Lung microvascular endothelial cell (primary cell): ENCODE measurements at places on chromosomes 2 and 18.

GRCh38 chr18:58156516-58156915 is 112.5 kb downstream of the NEDD4L start:
- DNase-seq, result no peak

GRCh38 chr18:74142252-74142651 is 5.4 kb downstream of the FBXO15 start:
- DNase-seq, result no peak

GRCh38 chr2:173171321-173171720 is 95.7 kb downstream of the MAP3K20 start:
- DNase-seq, result no peak

GRCh38 chr2:209340522-209340921 is 83.3 kb upstream of the MAP2 start:
- no peak for DNase-seq

GRCh38 chr2:110773401-110773921 is 41.1 kb downstream of the ACOXL start:
- DNase-seq, result no peak

- no peak for DNase-seq
These were observed 136.2 kb downstream of the CERS6 start for GRCh38 chr2:168592181-168592831.

GRCh38 chr2:121220995-121221394 is 64.0 kb downstream of the TFCP2L1 start:
- no peak for DNase-seq

- DNase-seq, result peak; percentile 47
These were observed 33.5 kb downstream of the LOXHD1 start for GRCh38 chr18:46623541-46623940.

- no peak for DNase-seq
These were observed 45.9 kb upstream of the EGR4 start for GRCh38 chr2:73339201-73339600.

- DNase-seq, result no peak
These were observed 52.1 kb downstream of the L3MBTL4 start for GRCh38 chr18:6362559-6363129.

- DNase-seq, result peak; percentile 27
These were observed 26.6 kb upstream of the SPRED2 start for GRCh38 chr2:65458999-65459398.

GRCh38 chr2:136777391-136777790 is 12.0 kb downstream of the THSD7B start:
- no peak for DNase-seq

DNA sequence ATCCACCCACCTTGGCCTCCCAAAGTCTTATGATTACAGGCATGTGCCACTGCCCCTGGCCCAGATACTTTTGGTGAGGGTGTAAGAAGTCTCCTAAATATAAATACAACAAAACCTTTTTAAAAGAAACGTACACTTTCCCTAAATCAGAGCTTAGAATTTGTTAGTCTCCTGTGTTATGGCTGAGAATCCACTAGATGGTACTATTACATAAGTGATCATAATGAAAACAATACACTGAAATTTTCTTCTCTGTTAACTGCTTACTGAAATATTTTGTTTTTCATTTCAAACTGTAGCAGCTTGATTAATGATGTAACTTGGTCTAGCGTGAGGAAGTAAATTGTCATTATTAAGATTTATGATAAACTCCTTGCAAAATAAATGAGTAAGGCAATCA is 74.8 kb upstream of the FAM98A start:
- peak; percentile 41 for DNase-seq

- DNase-seq, result peak; percentile 83
These were observed 201.9 kb downstream of the CLIP4 start for GRCh38 chr2:29317077-29317517.

DNA sequence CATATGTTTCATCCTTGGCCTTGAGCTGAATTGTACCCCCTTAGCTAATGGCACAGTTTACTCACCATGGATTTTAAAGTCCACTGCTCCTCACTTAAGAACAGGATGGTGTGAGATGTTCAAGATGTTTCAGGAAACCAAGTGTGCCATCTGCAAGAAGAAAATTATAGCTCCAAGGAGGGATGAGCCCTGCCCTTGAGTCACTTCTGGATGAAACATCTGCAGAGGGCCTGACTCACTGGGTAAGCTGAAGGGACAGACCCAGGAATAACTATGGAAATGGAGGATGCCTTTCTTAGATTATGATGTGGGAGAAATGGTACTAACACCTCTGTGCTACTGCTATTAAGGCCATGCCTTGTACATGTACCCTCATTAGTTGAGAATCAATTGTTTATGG is 6.4 kb downstream of the MARS2 start:
- DNase-seq, result no peak

DNA sequence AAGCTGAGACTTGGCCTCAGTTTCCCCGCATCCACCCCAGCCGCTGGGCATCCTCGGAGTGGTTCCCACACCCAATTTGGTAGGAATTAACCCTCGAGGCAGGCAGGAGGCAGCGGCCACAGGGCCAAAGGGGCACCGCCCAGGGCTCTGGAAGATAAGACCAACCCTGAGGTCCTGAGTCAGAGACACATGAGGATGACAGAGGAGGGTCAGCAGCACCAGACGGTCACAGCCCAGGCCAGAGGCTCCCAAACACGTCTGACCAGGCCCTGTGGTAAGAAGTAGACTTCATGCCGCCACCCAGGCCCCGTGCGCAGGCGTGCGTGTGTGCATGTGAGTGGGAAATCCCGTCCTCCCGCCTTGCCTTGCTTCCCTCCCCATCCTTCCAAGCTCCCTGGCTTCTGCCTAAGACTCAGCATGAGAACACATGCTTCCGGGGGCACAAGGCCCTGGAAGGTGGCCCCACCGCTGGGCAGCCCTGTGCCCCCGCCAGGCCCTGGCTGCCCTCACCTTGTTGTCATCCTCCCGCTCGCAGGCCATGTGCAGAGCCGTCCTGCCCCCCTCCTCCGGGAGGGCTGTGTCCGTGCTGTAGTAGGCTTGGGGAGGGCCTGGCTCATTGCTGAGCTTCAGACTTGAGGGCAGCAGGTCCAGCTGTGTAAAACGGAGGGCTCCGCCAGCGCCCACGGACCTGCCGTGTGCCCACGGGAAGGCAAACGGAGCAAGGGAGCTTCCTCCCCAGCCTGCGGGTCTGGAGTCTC is 46.3 kb downstream of the ANKMY1 start:
- no peak for DNase-seq

GRCh38 chr2:240248721-240249422 is 108.4 kb upstream of the OTOS start:
- DNase-seq, result no peak

DNA sequence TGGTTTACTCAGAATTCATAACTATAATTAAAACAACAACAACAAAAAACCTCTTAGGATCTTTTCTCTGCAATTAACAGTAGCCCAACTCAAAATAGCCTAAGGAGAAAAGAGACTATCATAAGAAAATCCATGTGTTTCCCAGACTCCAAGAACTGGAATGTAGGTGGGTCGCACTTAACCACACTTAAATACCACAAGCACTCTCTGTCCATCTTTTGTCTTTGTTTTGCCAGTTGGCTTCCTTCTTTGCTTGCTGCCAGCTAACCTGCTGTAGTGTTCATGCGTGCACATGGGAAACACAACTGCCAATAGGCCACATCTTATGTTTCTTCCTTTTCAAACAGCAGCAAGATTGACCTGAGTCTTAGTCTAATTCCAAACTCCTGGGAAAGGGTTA is 24.1 kb upstream of the ACVR1 start:
- no peak for DNase-seq

DNA sequence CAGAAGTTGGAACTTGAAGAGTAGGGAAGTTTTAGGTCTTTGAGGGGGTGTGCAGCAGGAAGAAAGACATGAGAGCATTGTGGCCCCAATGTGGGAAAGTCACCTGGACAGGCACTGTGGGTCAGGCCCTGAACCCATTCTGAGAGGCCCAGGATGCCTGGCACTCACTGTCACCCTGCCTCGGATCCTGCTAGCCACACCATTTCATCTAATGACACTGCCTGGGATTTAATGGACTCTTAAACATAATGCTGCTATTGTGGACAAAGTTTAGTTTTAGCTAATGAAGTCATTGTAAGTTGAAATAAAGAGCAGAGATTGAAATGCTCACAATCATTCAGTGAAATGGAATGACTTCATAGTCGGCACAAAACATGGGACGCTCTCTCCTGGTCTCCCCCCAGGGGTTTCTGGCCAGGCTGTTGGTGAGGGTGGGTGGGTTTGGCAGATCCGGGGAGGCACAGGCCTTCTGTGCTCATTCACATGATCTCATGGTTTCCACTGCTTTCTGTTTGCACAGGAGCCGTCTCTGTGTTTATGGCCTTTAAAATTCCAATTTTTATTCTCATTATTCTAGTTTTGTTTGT is 141.8 kb upstream of the KLHL29 start:
- no peak for DNase-seq

- DNase-seq, result no peak
These were observed 107.2 kb downstream of the GALNT3 start for GRCh38 chr2:165686800-165687199.

- no peak for DNase-seq
These were observed 528.6 kb upstream of the ID2 start for GRCh38 chr2:8153258-8153718.

GRCh38 chr2:20226152-20226545 is 1.2 kb upstream of the SDC1 start:
- no peak for DNase-seq

GRCh38 chr2:223203971-223204929 is 152.3 kb downstream of the KCNE4 start:
- DNase-seq, result no peak

DNA sequence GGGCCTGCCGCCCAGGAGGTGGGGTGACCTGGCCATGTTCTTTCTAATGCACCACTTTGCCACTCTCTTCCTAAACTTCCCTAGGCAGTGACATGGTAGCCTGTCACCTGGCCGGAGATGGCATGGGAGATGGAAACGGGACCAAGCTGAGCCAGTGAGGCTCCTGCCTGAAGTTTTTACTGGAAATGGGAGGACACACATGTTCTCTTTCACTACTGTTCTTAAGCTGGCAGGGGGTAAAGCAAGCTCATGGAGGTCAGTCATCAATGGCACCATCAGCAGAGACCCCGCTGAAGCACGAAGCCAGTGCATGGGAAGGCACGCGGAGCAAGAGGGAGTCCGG is 50.7 kb downstream of the ATIC start:
- no peak for DNase-seq

- DNase-seq, result no peak
These were observed 191.7 kb upstream of the TWIST2 start for GRCh38 chr2:238655974-238656722.

DNA sequence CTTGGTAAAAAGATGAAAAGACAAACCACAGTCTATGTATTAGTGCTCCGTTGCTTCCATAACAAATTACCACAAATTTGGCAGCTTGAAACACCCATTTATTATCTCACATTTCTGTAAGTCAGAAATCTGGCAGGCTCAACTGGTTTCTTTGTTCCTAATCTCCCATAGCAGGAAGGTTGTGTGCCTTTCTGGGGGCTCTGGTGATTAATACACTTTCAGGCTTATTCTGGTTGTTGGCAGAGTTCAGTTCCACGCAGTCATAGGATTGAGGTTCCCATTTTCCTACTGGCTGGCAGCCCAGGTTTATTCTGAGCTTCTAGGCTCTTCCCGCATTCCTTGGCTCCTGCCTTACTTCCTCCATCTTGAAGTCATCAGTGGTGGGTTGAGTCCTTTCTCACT is 189.3 kb downstream of the ANAPC1 start:
- DNase-seq, result peak; percentile 51

DNA sequence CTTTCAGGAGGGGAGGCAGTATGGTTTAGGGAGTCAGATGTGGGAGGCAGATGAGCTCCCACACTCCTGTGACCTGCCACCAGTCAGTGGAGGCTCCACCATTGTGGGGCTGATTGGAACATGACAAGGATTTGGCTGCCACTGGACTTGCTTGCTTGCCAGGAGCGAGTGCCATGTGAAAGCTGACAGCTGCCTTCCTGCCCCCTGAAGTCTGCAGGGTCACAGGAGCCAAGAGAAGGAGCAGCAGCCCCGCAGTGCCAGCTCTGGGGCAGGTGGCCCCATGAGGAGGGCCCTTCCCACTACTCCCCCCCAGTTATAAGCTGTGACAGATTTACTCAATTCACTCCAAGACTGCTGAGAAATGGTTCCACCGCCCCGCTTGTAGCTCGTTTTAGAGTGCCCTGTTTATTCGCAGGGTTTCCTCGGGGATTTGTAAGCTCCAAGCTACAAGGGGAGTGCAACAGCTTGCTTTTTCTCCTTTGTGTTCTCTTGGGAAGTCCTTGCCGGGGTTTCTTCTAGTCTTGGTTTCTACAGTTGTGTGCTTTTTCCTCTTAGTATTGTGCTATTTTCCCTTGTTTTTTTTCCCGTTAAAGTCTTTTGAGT is 414.3 kb downstream of the MEIS1 start:
- DNase-seq, result no peak

DNA sequence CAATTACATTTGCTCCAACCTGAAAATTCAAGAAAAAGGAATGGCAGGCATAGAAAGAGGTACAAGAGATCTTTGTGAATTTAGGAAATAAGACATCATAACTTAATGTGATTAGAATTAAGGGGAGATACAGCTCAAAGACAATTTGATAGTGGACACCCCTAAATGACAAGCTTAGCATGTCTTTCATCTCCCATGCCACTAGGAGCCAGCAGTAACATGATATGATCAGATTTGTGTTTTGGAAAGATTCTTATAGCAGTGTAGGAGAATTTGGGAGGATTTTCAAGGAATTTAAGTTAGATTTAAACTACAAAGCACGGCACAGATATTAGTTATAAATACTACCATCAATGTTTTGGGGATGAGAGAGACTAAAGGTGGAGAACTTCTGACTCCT is 340.8 kb downstream of the RDH14 start:
- DNase-seq, result peak; percentile 8

- DNase-seq, result peak; percentile 66
These were observed 23.5 kb upstream of the RPL37A start for GRCh38 chr2:216474925-216475670.

DNA sequence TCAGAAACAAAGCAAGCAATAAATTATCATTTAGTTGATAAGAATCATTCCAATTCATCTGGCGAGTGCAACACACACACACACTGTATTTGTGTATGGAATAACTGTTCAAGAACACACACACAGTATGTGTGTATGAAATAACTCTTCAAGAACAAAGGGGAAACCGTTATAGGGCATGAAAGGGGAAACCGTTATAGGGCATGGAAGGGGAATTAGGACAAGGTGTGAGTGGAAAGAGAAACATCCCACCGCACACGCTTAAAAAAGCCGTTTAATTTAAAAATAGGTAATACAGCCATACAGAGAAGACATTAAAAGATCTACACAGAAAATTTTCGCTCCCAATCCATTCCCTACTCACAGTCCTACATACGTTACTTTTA is 607 bp upstream of the TSN start:
- DNase-seq, result no peak

- peak; percentile 21 for DNase-seq
These were observed 32.8 kb upstream of the DNAH7 start for GRCh38 chr2:196101325-196101991.
